Neural progenitor cell (in vitro differentiated cells): ENCODE measurements at places on chromosomes 11 and 22. TPM values are rescaled to one million over a fixed set of nuclear protein-coding genes. Genes with fewer than 3 reads are reported as not detected.

Gene P2RX6
- total RNA-seq, result 0.36 and 0.53 TPM in 2 replicates

DNA sequence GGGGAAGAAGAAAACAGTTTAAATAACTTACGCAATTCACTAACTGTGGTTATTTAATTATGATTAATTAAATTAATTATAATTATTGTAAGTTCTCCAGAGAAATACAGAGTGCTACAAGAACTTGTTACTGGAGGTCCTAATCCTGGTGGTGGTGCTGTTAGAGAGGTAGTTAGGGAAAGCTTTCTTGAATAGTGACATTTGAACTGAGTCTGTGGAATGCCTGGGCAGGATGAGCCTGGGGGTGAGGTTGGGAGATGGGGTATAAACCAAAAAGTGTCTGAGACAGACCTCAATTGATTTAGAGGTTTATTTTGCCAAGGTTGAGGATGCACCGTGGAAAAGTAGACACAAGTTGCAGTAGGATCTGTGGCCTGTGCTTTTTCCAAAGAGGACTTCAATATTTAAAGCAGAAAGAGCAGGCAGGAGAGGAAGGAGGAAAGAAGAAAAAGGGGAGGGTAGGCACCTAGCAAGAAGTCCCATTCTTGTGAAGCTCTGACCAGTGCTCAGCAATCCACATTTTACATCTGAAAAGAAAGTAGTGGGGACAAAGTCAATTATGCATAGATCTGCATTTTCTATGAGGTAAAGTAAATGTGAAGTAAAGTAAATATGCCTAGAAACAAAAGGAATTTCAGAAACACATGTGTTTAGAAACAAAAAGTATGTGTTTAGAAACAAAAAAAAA lies 4.4 kb upstream of the ZNF202 start:
- no peaks in the 10 kb centered on the region for H3K27me3 ChIP-seq
- peaks cover 18% of the 10 kb centered on the region for H3K4me1 ChIP-seq
- DNase-seq, result peak; percentile 41

- DNase-seq, result no peak
- no peaks in the 10 kb centered on the region for H3K27me3 ChIP-seq
- H3K27ac ChIP-seq, result no peak overlapping the region
- no peak overlapping the region for H3K4me3 ChIP-seq
- H3K36me3 ChIP-seq, result no peaks in the 10 kb centered on the region
Observed at GRCh38 chr22:49099089-49099488, 728.6 kb downstream of the BRD1 start.

Gene ART1
- not detected in 2 replicates for total RNA-seq

GRCh38 chr22:46326066-46326680 lies 9.3 kb upstream of the TRMU start:
- H3K27ac ChIP-seq, result no peak overlapping the region
- H3K36me3 ChIP-seq, result peaks cover 4% of the 10 kb centered on the region
- no peak overlapping the region for H3K4me3 ChIP-seq
- H3K4me1 ChIP-seq, result no peaks in the 10 kb centered on the region

DNA sequence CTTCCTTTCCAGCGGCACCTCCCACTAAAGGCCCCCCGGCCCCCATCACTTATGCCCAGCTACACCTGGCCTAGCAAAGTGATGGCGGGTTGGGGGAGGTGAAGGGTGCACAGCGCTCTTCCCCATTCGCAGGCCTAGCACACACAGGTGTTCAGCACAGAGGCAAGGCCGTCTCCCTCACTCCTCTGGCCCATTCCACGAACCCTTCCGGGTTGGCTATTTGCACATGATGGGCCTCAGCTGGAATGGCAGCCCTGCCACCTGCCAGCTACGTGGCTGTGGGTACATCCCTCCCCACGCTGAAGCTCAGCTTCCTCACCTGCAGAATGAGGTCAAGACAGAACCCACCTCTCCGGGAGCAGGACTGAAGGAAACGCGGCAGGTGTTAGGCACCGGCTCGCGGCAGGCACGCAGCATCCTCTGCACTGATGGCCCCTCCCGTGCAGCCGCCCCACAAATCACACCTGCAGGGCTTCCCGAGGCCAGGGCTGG lies 4.8 kb downstream of the KIAA0930 start:
- H3K4me1 ChIP-seq, result peaks cover 17% of the 10 kb centered on the region
- H3K27ac ChIP-seq, result no peak overlapping the region
- peaks cover 9% of the 10 kb centered on the region for H3K27me3 ChIP-seq

- H3K4me1 ChIP-seq, result no peaks in the 10 kb centered on the region
- H3K27ac ChIP-seq, result no peak overlapping the region
- H3K36me3 ChIP-seq, result no peaks in the 10 kb centered on the region
- no peak overlapping the region for H3K4me3 ChIP-seq
- no peaks in the 10 kb centered on the region for H3K27me3 ChIP-seq
- no peak for DNase-seq
Observed at GRCh38 chr11:120854988-120855387, 168.9 kb upstream of the TBCEL start.

Gene ALDH3B1
- total RNA-seq, result 0.12 TPM in 1 of 2 replicates, not detected in the other

DNA sequence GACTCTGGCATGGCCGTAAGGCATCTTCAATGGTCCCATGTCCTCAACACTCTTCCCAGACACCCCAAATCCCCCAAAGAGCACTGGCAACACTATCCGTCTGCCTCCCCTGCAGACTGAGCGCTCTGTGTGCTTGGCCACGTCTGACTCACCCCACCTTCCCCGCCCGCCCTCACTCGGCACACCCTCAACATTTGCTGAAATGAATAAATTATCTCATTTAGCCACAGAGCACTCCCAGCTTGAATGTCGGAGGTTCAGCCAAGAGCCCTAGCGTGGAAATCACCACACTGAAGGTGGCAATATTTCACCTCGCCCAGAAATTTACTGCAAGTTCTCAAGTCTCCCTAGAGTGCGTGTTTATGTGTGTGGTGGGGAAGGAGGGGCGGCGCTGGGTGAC lies 46.6 kb upstream of the TCF20 start:
- no peak overlapping the region for H3K4me3 ChIP-seq
- H3K36me3 ChIP-seq, result no peaks in the 10 kb centered on the region
- peaks cover 51% of the 10 kb centered on the region for H3K4me1 ChIP-seq
- no peak for DNase-seq

Gene CHRNA10
- 0.21 and 0.62 TPM in 2 replicates for total RNA-seq

Gene HEPHL1
- 0.02 TPM in 1 of 2 replicates, not detected in the other for total RNA-seq
